ENCODE measurements at places on chromosomes 3 and 15. TPM values are rescaled to one million over a fixed set of nuclear protein-coding genes. Genes with fewer than 3 reads are reported as not detected.

TMC3 gene
- polyA plus RNA-seq, result 0.17 TPM

STAC gene
- polyA plus RNA-seq, result 9.1 TPM

BMF gene
- polyA plus RNA-seq, result 49.0 TPM

BTLA gene
- 0.56 TPM for polyA plus RNA-seq

LMLN gene
- 11.0 TPM for polyA plus RNA-seq

RASL12 gene
- 6.1 TPM for polyA plus RNA-seq

NEK10 gene
- polyA plus RNA-seq, result 2.2 TPM

SH2D7 gene
- 0.81 TPM for polyA plus RNA-seq

TMEM207 gene
- 17.3 TPM for polyA plus RNA-seq

MNS1 gene
- polyA plus RNA-seq, result 35.3 TPM

CYP1A2 gene
- polyA plus RNA-seq, result 0.25 TPM

CISH gene
- 36.3 TPM for polyA plus RNA-seq

DCP1A gene
- 33.0 TPM for polyA plus RNA-seq

EPM2AIP1 gene
- polyA plus RNA-seq, result 60.3 TPM

GRIP2 gene
- 0.91 TPM for polyA plus RNA-seq

SNTN gene
- not detected for polyA plus RNA-seq

VIPR1 gene
- polyA plus RNA-seq, result 1.5 TPM

UBA7 gene
- polyA plus RNA-seq, result 52.0 TPM

PLCL2 gene
- polyA plus RNA-seq, result 16.5 TPM
